AG20443 (cell line): ENCODE measurements at places on chromosomes 7 and 10.

DNA sequence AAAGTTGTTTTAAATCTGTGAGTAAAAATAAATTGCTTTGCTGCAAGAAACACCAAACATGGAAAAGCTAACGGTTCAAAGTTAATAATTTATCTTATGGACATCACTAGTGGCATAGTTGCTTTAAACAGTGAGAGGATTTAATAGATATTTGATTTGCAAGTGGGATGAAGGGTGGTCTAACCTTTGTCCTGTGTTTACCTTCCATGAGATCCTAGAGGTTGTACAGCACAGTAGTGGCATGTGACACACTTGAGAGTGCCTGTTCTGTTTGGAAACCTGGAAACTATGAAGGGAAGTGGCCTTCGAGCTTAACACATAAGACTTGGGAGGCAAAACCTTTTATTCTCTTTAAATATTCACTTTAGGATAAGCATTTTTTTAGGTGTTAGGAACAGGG lies 16.0 kb downstream of the EGFR start:
- no peak for DNase-seq

DNA sequence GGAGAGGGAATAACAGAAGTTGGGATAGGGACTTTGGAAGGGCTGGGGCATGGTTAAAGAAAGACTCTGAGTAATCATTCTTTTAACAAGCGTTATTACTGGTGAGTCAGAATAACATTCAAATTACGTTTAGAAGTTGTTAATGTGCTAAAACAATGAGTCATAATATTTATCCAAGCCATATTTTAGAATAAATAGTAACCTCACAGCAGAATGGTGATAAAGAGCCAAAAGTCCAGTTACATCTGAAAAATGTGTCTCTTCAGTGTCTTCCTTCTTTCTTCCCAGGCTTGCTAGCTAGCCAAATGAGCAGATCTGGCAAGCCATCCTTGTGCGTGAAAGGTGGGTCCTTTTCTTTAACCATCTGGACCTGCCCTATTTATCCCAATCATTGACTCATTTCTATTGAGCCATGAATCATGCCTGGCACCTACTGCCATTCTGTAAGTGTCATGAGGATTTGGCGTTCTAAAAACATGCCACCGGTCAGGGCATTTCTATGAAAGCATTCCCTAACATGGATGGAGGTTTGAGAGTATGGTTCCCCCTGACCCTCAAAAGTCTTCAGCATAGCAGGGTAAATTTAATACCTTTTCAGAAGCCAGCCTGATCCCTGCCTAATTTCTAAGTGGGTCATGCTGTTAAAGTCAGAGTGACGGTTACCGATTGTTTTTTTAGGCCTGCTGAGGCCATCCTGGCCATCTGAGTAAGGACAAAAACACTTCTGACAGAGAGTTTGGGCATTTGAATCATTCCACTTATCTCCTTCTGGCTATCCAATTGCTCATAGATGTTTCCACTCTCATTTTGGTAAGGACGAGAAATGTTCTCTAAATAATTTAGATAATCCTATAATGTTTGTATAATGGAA lies 26.9 kb downstream of the MYPN start:
- DNase-seq: peak; percentile 77

- peak; percentile 97 for DNase-seq
Observed at GRCh38 chr10:93288679-93289634, 193.2 kb downstream of the MYOF start.

DNA sequence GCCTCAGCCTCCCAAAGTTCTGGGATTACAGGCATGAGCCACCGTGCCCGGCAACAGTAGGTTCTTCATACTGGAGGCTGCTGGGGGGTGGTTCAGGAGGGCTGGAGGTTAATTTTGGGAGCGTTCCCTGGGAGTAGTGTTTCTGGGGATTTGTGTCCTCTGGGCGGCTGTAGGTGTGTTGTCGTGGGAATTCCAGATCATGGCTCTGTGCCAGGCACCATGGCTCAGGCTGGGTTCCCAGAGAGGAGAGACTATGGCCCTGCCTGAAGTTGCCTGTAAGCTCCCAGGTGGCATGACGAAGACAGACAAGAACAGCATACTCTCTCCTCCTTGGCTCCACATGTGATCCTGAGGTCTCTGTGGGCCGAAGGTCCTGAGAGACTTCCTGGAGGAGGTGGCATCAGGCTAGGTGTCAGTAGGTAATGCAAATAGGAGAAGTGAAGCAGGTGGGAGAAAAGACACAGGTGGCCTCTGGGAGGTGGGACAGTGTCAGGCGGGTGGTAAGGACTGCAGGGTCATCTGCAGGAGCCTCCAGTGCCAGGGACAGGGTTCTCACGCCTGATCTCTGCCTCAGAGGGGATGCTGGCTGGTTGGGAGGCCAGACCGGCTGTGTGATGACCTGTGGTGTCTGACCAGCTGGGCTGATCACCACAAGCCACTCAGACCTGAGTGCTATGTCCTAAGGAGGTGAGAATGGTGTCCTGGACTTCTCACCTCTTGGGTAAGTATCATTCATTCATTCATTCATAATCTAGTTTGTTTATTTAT lies 18.7 kb downstream of the CLIP2 start:
- DNase-seq: no peak

- DNase-seq: no peak
Observed at GRCh38 chr10:4426866-4427265, 399.1 kb upstream of the AKR1E2 start.

GRCh38 chr10:87837445-87837844 lies 19.4 kb upstream of the ATAD1 start:
- DNase-seq: no peak

- DNase-seq: peak; percentile 42
Observed at GRCh38 chr10:50740293-50740648, 535 bp downstream of the ASAH2B start.

GRCh38 chr10:14374745-14375445 lies 44.2 kb upstream of the FRMD4A start:
- DNase-seq: peak; percentile 45

GRCh38 chr7:23061327-23061726 lies 44.3 kb upstream of the KLHL7 start:
- DNase-seq: no peak

- no peak for DNase-seq
Observed at GRCh38 chr10:132679640-132680039, 106.3 kb downstream of the NKX6-2 start.

DNA sequence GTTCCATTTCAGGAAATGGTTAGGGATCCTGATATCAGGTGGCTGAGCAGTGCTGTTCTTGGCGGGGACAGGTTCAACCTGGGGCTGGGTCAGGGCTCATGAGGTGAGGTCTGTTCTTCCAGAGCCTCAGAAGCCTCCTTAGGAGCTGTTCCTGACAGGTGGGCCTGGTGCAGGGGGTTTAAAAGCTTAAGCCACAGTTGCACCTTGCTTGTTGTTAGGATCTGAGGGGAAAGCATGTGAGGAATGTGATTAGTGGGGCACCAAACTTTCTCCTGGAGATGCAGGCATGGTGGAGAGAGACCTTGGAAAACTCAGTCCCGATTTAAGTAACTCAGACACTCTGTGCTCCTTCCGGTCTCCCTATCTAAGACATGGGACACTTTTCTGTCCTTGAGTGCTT lies 18.7 kb upstream of the CRHR2 start:
- DNase-seq: no peak

GRCh38 chr7:108719631-108720030 lies 150.0 kb downstream of the DNAJB9 start:
- no peak for DNase-seq

DNA sequence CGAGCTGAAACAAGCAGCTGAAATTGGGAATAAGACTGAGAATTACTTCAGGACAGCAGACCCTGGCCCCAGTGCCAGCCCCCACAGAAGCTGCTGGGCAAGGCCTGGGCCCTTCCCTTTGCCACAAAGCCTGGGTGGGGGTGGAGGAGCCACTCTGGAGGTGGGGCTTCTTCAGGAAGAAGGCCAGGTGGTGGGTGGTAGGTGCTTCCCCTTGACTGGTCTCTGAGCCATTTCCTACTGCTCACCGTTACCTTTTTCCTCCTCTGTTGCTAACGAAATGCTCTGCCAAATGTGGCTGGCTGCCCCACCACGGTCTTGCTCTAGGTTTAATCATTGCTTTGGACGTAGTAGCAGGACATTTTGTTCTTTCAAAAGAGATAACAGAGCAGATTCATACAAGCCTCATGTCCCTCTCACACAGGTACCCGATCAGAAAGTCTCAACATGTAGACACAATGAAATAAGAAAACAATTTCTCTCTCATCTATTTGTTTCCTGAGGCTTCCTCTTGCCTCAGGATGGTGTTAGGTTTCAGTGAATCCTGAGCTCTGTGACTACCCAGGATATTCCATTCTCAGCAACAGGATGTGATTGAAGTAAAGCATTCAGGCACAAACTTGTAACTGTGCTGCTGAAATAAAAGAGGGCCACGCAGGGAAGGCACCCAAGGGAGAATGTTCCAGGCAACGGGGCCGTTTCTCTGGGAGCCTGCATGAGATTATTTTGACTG lies 66.5 kb downstream of the WDR11 start:
- no peak for DNase-seq

DNA sequence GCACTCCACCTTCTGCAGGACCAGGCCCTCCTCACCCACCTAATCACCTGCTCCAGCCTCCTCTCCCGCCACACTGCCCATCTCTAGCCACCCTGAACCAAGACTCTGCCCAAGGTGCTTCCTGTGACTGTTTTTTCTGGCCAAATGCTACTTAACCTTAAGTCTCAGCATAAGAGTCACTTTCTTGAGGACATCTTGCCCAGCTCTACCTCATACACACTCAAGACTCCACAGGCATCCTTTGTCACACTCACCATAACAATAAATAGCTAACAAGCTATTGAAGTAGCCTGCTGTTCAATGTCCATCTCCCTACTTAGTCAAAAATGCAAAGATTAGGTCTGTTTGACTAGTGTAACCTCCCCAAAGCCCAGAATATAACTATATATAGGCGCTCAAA lies 455.4 kb upstream of the NFE2L3 start:
- DNase-seq: no peak

DNA sequence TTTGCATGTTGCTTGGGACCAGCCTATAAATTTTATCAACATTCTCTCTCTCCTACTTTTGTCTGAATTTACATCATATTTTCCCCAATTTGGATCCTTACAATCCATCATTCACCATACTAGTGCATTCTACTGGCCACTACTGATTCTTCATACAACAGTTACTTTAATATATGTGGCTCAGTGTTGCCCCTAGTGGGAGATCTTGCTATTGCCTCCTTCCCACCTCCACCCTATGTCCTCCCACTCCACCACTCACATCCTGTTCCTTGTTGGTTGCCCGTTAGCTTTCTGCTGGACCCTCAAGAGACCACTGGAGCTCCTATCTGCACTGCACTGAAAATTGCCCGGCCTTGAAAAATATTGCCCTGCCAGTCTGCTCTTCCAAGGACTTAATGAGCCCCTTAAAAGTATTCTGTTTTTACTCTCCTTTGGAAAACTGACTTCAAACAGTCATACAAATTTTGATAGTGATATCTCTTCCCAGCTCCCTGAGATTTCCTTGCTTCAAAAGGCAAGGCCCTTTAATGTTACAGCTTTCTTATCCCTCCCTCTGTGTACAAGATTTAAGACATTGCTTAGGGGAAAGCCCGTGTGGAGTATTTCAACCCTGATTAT lies 243.2 kb upstream of the TMEM229A start:
- DNase-seq: no peak

DNA sequence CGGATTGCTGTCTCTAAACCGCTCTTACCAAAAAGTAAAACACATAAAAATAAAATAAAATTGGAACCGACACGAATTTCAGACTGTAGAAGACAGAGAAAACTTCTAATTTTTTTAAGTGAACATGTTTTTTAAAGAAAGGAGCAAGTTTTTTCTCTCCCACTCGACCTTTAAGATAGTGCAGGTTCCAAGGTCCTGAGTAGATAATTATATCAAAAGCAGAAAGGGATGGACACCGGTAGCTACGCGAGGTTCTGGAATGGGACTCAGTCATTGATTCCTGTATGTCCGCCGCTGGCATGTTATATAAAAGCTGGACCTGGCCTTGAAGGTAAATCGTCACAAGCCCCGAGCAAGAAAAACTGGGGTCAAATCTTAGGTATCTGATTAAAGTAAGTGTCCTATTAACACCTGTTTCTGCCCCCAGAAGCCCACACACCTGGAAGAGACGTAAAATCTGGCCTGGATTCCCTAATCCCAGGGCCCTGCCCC lies 462 bp upstream of the CISD1 start:
- DNase-seq: no peak

DNA sequence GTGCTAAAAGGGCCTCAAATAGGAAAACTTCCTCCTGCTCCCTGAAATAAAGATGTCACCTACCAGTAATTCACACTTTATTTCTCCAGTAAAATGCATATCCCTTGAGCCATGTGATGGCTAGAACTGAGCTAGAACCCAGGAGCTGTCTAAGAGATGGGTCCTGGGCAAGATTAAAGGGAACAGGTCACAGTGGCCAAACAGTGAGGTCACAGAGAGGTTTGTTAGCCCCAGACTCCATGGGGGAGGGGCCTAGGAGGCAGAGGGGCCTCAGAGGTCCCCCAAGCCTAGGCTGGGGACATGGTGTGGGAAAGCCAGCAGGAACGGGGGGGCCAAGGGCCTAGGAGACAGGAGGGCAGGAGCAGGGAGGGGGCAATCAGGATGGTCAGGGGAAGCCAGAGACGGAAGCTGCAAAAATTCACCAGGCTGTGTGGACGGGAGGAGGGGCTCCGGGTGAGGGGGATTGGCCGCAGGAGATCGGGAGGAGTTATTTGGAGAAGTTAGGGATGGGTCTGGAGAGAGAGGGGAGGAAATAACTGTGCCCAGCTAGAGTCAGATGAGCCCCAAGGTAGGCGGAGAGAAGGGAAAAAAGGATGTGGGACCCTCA lies 3.3 kb downstream of the FBXO24 start:
- no peak for DNase-seq

- no peak for DNase-seq
Observed at GRCh38 chr10:121085367-121085766, 234.2 kb downstream of the WDR11 start.

GRCh38 chr10:49620286-49620810 lies 6.5 kb downstream of the CHAT start:
- no peak for DNase-seq
